Cortex of kidney (tissue), 1 donor: ENCODE measurements at places on chromosomes 7 and 10.

DNA sequence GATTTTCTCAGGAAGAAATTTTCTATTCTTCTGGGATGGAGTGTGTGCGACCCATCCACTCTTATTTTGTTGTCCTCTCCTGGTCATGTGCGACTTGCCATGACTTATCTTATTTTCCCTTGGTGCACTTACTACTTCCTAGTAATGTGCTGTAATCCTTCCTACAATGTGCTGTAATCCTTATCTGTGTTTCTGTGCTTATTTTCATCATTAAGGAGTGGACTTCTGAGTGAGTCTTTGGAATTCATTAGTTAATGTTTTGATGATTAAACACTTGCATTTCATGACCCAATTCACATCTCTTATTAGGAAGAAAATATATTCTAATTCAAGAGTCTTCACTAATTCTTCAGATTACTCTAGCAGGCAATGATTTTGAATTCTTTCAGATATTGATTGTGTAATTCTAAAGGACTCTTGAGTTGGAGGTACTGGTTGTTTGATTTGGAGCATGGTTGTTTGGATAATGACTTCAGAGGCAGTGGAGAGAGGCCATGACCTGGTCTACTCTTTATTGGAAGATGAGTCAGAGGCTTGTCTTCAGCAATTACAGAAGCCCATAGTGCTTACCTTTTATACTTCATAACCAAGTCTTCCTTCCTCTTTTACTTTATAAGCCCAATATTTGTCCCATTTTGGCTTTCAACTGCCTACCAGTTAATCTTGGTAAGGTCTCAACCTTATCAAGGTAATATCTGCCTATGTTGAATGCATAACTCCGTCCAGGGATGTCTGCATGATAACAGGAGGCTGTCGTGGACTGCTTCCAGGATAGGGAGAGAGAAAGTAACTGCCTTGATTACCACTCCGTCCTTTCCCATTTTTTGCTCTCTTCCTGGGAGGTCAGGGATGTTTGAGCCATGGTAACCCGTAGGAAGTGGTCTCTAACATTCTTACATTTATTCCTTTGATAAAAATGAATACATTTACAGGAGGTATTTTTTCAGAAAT, 278.3 kb upstream of the SP8 start:
- DNase-seq: no peak

DNA sequence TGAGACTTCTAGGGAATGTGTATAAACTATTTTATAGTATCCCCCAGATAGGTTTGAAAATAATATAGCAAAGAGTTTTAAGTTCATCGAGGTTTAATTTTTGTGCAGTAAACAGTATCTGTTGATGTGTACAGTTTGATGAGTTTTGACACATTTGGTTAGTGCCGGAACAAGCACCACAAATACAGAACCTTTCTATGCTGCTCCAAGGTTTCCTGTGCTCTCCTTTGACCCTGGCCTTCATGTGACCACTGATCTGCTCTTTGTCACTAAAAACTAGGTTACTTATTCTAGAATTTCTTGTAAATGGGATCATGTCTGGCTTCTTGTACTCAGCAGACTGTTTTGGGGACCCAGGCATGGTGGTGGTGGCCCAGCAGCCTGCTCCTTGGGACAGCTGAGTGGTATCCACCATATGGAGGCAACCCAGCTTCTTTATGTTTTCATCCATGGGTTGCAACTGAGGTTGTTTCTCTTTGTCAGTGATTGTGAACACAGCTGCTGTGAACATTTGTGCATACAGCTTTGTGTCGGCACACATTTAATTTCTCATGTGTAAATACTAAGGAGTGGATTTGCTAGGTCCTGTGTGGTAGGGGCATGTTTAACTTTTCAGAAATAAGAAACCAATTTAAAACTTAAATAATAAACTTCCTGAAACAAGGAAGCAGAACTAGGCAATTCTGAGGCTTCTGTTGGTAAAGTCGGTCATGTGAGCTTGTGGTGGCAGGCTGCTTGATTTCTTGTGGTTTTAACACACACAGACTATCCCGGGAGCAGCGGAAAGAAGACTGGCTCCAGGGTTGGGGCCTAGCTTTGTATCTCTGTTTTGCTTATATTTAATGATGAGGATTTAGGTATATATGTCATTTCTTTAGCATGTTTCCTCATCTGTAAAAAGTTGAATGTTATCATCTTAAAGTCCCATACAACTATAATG, 219.4 kb downstream of the ABCA13 start:
- no peak for DNase-seq

DNA sequence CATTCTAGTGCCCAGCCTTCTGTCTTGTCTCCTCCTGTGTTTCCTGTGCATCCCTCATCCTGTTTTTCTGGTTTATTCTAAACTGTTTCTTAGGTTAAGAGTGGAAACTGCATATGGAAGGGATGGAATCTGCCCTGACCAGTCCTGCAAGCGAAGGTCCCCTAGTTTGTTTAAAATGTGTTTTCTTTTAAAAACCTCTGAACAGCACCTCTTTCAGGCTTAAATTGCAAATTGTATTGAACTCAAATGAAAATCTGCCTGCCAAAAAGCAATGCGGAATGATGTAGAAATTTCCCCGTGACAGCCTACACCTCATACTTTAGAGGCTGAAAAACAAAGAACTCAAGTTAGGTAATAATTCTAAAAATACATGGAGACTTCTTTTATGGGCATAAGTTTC, 222.8 kb upstream of the IMMP2L start:
- no peak for DNase-seq

DNA sequence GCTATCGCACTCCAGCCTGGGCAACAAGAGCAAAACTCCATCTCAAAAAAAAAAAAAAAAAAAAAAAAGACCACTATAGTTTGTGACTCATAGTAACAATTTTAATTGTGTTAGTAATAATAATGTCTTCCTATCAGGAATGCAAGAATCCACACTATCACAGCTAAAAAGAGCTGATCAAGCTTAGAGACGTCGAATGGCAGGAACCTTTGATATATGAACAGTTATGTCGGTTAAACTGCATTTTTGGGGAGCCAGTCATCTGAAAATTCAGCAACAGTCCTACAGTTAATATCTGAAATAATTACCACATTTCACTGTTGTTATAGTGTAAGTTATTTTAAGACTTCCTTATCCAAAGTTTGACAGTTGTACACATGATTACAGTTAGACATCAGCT, 8.8 kb downstream of the PHYH start:
- no peak for DNase-seq

DNA sequence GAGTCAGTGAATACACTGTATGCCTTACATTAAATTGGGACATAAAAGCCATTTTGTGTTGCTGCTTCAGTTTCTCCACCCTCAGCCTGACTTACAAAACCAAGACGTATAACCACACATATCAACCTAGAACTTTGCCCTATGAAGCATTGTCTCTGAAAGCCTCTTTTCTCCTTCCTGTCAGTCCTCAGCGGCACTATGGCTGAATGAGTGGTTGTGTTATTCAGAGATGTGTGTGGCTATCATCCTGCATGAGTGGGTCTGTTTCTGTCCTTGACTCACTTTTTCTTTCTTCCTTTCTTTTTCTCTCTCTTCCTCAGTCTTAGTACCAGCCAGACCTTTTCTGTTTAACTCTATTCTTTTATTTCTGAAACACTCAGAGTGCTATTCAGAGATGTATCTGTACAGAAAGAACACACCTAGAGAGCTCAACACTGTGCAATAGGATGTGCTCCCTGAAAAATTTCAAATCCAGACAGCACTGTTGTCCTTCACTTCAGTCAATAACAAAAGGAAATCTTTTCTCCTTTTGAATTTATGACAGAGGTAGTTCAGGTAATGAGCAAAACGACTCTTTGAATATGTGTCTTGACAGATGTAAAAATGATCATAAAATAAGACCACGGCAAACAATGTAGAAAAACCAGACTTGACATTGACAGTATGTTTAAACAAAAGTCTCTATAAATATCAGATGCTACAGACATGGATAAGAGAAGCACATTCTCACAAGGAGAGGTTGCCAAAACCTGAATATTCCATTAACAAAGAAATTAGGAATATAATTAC, 163.3 kb upstream of the FEZF1 start:
- DNase-seq: no peak
